ENCODE measurements at places on chromosomes 5 and 9. TPM values are rescaled to one million over a fixed set of nuclear protein-coding genes. Genes with fewer than 3 reads are reported as not detected.

SEMA4D gene
- 22.4 TPM for total RNA-seq

WDR31 gene
- 4.9 TPM for total RNA-seq

SGCD gene
- total RNA-seq = 93.4 TPM

ENHO gene
- 0.56 TPM for total RNA-seq

SLC25A2 gene
- not detected for total RNA-seq

HRCT1 gene
- total RNA-seq = 4.6 TPM

SEMA6A gene
- 3.8 TPM for total RNA-seq
